GM20000 (cell line): ENCODE measurements at places on chromosomes 1 and 21.

DNA sequence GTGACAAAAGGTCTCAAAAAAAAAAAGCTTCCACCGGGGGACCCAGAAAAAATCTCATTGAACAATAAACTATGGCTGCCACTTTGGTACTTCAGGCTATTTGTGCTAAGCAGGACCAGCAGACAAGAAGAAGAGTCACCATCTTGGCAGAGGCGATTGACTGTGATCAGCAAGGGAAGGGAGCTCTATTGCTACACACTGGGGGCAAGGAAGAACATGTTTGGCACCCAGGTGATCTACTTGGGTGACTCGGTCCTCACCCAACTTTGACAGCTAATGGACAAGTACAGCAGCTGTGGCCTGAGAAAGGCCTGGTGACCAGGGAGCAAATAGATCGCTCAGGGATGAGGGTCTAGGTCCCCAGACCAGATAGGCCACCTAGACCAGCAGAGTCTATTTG is 53.4 kb upstream of the SRP9 start:
- no peak for DNase-seq

- no peak for DNase-seq
Observed at GRCh38 chr1:40592107-40592803, 60.8 kb downstream of the ZNF684 start.

DNA sequence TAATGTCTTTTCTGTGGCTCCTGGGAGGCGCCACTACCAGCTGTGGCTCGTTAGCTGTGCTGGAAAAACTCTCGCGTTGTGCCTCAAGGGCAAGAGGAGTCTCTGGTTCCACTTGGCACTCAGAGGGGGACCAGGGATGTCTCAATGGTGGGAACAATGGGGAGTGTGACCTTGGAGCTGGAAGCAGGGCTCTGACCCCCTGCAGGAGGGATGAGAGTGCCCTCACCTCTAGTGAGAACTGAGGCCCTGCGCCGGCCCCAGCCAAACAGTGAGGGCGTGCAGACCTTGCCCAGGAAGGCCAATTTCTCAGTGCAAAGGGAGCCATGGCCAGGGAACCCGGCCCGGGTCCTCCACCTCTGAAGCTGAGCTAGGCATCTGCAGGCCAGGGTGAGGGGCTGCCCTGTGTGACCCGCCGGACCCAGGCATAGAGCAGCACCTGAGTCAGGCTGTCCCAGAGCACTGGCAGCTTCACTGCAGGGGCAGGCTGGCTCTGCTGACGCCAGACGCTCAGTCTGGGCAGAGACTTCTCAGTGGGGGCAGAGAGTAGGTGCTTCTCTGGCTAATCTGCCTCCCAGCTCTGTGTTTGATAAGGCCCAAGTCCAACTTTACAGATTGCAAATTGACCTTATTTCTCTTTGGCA is 1.8 kb downstream of the RD3 start:
- DNase-seq = no peak

- no peak for DNase-seq
Observed at GRCh38 chr1:158005224-158005623, 11.8 kb downstream of the KIRREL1 start.

- DNase-seq = no peak
Observed at GRCh38 chr1:228814176-228814575, 78.9 kb downstream of the RHOU start.

DNA sequence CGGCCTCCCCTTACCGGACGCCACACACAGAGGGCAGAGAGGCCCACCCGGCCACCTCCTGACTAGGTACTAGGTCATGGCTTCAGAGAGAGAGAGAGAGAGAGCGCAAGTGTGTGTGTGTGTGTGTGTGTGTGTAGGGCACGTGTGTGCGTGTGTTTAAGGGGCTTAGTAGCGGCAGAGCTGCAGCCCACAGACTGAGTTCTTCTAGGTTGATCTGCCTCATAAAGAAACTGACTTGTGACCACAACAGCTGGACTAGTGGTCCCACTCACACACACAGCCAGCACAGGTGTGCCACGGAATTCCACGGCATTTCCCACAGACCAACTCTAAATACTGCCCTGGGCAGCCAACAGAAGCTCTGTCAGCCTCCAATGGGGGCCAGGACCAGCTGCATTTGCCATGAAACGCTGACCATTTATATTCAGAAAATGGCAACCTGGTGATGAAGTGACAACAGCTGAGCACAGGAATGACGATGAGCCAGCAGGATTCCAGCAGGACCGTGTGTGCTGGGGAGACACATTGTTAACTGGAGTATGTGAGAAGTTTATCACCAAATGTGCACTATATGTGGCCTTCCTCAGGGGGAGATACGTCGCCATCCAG is 38.8 kb upstream of the GPR153 start:
- DNase-seq = no peak

GRCh38 chr21:33518899-33519298 is 23.0 kb downstream of the GART start:
- no peak for DNase-seq

- DNase-seq = no peak
Observed at GRCh38 chr1:82995951-82996350, 1003.0 kb downstream of the TTLL7 start.
